H4 (cell line): ENCODE measurements at places on chromosomes 5 and 9.

- no peak for DNase-seq
Observed at GRCh38 chr9:91852801-91853347, 97.2 kb downstream of the ROR2 start.

GRCh38 chr9:134629061-134629585, 12.5 kb upstream of the COL5A1 start:
- no peak for DNase-seq

DNA sequence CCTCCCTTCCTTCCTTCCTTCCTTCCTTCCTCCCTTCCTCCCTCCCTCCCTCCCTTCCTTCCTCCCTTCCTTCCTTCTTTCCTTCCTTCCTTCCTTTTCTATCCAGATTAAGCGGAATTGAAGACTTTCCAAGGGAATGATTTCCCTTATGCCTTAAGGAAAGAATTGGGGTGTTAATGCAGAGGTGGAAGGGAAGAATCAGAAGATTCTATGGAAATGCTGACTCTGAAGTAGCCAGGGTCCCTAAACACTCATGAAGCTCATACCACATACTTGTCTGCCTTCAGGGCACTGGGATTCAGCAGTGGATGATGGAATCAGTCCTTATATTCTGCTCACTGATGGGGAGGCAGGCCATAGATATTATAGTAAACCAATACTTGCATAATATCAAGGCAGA, 48.2 kb downstream of the TNC start:
- DNase-seq, result no peak

- DNase-seq, result no peak
Observed at GRCh38 chr5:9869616-9870288, 239.6 kb upstream of the TAS2R1 start.

DNA sequence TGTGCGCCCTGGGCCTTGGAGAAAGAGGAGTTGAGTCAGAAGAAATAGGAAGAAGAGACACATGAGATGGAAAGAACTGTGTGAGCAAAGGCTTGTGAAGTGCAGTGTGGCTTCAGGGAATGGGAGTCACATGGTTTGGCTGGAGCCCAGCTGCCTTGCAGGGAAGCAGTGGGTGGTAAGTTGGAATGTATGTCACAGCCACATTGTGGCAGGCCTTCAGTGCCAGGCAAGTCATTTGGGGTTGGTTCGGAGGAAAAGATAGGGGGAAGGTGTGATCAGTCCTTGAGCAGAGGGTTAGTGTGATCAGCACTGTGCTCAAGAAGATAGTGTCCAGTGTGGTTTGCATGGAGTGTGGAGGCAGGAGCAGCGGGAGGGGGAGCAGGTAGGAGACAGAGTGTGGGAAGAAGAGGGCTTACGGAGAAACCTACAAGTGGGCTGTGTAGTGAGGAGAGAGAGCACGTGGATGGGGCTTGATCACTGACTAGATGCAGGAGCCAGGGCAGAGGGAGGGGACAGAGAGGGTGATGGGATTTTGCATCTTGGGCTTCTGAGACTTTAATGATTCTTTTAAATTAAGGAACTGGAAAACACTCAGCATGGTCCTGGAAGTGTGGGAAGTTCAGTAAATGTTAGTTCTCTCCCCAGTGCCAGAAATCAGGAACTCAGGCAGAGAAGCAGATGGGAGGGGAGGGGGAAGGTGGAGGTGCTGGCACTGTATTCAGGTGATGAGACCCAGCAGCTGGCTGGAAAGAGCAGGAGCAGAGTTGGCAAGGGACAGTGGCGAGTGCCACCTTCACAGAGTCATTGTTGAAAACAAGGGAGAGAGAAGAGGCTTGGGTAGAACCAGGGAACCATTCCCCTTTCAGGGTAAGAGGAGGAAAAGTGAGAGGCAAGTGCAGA, 46.6 kb downstream of the ARHGAP26 start:
- DNase-seq, result peak; percentile 89

- no peak for DNase-seq
Observed at GRCh38 chr5:163401271-163401670, 36.1 kb upstream of the CCNG1 start.

DNA sequence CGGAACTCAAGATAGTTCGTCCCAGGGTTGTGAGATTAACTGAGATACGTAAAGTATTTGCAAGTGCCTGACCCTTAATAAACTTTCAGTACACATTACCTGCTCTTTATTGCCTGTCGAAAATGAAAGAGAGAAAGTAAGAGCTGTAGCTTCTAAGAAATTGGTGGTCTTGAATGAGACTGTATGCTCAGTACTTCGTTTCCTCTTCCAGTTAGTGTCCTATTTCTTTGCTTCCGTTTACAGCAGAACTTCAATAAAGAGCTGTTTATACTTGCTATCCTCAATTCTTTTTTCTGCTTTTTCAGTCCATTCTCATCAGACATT, 534 bp downstream of the SRFBP1 start:
- DNase-seq, result no peak

GRCh38 chr5:95022967-95023695, 261.8 kb downstream of the MCTP1 start:
- DNase-seq, result no peak

DNA sequence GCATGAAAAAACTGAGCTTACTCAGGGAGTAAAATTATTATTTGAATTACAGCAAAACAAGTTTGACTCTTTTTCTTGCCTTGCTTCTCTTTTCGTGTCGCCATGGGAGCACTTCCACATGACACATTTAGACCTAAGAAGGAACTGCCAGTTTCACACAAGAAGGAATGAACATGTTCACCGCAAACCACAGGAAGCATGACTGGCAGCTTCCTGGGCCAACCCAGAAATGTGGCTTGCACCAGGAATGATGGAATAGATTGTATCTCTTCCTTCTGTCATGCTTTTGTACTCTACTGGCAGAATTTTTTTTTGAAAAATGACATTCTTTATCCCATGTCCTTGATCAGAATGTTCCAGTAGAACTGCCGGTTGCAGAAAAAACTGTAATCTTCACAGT, 32.9 kb upstream of the MAN2A1 start:
- DNase-seq, result peak; percentile 99

- DNase-seq, result no peak
Observed at GRCh38 chr5:156534906-156535485, 208.0 kb downstream of the SGCD start.

GRCh38 chr9:93093877-93094657, 1.9 kb upstream of the CARD19 start:
- no peak for DNase-seq

DNA sequence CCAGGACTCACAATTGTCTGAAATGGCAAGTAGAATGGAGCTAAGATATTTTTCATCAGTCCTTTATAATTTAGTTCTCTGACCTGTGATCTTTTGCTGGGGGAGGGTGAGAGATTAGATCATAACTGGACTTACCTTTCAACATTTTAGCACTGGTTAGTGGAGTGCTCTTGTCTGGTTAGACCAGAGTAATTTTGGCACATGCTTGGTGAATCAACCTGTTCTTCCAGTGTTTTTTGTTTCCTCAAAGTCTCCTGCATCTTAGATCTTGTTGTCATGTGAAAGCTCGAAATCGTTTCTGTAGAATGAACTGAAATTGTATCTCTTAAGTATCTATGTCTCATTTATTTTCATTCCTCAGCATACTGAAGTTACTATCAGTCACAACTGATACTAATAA, 122.4 kb downstream of the TLE4 start:
- DNase-seq, result no peak

GRCh38 chr5:94893412-94894135, 275.1 kb downstream of the SLF1 start:
- no peak for DNase-seq

GRCh38 chr9:84235511-84235910, 105.0 kb downstream of the SLC28A3 start:
- DNase-seq, result no peak

GRCh38 chr5:110738503-110738811, 350 bp upstream of the SLC25A46 start:
- DNase-seq, result no peak
